CD4-positive, alpha-beta T cell treated with Interleukin-6 at 100 ng/mL for 8 hours (primary cell): ENCODE measurements at places on chromosomes 5 and 9.

GRCh38 chr5:148861088-148861487 is 34.7 kb downstream of the ADRB2 start:
- no peak for DNase-seq

DNA sequence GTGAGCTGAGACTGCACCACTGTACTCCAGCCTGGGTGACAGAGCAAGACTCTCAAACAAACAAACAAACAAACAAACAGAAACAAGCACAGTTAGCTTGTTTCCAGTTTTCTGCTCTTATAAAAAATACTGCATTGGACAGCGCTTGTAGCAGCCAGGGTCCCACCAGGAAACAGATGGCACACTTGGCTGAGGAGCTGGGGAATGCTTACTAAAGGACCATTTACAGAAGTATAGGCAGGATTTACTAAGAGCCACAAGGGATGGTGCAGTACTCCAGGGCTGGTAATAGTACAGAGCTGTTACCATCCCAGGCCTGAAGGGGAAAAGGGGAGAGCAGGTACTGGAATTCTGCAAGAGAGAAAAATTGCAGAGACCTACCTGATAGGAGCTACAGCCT is 5.2 kb upstream of the ANKS6 start:
- DNase-seq = no peak

DNA sequence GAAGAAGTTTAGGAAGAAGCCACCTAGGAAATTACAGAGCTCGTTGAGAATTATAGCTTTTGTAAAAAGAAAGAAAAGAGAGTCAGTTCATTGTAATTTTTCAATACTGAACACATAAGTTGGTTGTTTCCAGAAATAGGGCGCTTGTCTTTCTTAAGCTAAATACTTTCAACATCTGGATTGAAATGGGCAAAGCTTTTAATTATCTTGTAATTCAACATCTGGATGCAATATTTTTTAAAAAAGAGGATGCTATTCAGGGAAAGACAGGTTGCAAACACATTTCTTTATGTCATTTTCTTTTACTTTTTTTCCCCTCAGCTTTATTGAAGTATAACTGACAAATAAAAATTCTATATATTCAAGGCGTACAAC is 100.7 kb upstream of the TRPC7 start:
- DNase-seq = no peak

- DNase-seq = no peak
These were observed 71.0 kb downstream of the FANCC start for GRCh38 chr9:95246547-95246946.

GRCh38 chr5:114412510-114413171 is 50.8 kb downstream of the KCNN2 start:
- no peak for DNase-seq

DNA sequence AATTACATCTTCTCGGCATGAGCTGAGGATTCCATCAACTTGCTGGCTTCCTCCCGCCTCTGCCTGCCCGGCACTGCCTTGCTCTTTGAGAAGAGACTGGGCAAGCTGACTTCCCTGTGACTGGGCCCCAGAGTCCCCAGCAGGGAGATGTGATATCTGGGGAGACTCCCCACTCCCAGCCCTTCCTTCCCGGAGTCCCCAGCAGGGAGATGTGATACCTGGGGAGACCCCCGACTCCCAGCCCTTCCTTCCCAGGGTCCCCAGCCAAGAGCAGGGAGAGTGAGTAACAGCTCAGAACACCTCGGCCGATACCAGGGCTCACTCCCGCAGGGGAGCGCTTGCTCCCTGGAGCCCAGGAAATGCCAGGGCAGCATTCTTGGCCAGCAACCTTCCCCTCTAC is 90.1 kb upstream of the NEURL1B start:
- DNase-seq = no peak

DNA sequence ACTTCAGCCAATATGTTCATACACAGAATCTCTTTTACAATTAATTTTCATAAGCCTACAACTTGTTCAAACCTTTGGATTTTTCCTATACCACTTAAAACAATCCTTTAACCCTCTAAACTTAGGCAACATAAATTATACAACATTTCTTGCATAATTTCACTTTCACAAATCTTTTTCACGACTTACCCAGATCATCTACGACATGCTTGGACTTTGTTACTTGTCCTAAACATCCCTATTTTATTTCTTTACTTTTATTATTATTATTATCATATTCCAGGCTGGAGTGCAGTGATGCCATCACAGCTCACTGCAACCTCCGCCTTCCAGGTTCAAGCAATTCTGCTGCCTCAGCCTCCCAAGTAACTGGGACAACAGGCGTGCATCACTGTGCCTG is 68.0 kb downstream of the CACNA1B start:
- no peak for DNase-seq

DNA sequence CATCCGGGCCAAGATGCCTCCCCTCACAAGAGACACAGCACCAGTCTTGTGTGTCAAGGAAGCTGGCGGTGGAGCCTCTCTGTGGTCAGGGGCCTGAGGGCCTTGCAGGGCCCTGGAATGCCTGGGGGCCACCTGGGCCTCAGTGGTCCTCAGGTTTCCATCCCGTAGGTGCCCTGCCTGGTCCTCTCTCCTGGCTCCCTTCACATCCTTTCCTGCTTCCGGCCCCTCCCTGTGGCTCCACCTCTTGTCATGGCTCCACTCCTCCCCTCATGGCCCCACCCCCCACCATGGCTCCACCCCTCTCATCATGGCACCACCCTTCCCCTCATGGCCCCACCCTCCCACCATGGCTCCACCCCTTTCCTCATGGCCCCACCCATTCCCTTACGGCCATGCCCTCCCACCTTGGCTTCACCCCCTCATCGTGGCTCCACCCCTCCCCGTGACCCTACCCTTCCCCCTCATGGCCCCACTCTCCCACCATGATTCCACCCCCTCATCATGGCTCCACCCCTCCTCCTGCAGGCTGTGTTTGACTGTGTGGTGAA is 175.8 kb downstream of the CACNA1B start:
- DNase-seq = no peak

DNA sequence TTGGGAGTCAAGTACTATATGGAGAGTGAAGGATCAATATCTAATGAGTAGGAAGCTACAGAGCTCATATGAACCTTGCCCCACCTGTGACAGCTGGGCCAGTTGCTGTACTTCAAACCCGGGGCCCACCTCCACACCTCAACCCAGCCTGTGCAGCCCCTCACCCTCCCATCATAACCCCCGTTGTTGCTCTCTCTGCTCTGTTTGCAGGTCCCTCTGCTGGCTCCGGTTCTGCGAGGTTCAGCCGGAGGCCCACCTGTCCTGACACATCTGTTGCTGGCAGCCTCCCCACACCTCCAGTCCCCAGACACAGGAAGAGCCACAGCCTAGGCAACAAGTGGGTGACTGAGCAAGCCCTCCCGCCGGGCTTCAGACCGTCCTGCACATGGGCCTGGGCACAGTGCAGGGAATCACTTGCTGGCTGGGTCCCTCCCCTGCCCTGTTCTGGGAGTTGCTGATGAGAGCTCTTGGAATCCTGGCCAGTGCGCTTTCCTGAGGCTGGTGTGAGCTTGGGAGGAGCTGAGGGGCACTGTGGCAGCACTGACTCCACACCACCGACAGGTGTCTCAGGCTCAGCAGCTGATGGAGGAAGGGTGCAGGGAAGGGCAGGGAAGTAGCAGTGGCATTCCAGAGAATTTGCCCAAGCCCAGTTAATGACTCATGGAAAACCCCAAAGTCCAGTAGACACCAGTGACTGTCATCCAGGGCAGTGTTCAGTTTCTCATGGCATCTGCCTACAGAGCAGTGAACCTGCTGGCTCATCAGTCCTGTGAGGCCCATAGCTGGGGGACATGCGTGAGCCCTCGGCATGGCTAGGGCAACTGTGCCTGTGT is 69.5 kb upstream of the GARNL3 start:
- DNase-seq = no peak

GRCh38 chr9:91810286-91810905 is 139.6 kb downstream of the ROR2 start:
- DNase-seq = no peak

- DNase-seq = no peak
These were observed 160.7 kb upstream of the PITX1 start for GRCh38 chr5:135194573-135195269.

DNA sequence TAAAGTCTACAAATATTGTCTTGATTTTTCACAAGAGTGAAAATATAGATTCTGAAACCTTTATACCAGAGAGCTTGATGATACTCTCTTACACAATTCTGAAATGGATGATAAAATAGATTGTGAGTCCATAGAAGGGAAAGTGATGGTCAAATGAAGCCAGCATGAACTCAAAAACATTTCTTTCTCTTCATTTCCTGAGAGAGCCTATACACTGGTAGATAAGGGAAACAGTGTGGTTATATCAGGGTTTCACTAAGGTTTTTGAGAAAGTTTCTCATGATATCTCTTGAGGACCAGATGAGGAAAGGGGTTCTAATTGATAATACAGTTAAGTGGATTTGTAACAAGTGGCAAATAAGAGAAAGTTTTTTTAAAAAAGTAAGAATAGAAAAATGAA is 254.1 kb downstream of the PJA2 start:
- DNase-seq = no peak

DNA sequence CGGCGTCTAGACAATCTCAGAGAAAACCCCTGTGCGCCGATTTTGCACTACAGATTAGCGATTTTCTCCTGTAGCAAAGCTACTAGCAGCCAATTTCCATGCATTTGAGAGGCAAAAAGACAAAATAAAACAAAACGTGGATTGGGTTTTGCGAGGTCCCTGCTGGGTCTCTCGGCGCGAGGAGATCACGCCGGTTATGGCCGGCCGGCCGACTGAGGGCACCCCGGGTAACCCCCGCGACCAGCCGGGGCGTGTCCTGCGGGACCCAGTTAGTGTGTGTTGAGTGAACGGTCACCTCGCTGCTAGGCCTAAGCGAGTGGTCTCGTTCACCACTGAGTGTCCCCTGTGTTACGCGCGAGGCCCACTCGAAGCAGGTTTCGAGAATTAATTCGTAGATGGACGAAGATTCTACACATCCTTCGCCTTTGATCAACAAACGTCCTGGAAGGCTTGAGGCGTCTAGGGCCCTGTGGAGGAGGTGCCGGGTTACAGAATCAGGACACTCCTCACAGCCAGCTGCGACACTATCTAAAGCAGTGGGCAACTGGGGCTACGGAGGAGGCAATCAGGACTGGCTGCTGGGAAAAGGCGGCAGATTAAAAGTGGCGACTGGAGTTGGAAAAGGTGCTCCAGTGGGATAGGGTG is 764 bp upstream of the VDAC1 start:
- DNase-seq = no peak

DNA sequence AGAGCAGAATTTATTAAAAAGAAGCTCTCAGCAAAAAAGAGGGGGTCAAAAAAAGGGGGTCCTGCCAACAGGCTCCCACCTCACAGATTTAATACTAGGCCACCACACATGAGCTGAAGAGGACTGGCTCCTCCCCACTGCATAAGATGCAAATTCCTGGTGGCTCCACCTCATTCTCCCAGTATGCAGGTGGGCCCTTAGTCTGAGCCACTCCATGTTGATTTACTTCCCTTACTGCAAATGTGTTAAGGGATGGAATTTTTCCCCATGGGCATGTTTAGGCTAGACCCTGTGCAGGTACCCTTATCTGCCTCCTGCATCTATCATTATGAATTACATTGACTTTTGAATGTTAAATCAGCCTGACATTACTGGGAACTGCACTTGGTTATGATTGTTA is 82.9 kb downstream of the ISOC1 start:
- DNase-seq = no peak

DNA sequence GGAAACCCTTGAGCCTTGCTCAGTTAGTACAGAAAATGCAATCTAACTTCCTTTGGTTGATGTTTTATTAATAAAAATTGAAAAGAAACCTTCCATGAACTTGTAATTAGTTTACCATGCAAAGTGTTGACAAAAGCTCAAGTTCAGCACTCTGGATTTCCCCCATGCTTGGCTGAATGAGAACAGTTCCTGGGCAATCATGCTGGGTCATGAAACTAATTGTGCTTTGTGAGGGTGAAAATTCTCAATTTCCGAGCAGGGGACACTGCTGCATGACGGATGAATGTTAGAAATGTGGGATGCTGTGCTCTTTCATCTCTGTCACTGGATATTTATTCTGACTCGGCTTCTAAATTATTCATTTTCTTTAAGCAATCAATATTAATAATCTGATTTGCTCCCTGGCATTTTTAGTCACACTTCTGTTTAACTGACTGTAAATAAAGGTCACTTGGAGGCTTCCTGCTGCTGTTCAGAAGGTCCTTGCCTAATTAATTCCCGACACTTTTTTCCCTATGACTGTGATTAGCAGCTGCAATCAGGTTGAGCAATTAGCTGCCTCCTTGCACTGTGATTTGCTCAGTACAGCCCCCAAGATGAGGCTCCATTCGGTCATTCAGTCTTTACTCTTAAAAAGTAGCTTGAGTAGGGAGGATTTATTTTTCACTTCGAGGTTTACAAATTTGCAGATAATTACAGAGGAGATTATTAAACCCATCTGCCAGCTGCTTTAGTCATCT is 678.1 kb upstream of the ZNF608 start:
- DNase-seq = no peak

DNA sequence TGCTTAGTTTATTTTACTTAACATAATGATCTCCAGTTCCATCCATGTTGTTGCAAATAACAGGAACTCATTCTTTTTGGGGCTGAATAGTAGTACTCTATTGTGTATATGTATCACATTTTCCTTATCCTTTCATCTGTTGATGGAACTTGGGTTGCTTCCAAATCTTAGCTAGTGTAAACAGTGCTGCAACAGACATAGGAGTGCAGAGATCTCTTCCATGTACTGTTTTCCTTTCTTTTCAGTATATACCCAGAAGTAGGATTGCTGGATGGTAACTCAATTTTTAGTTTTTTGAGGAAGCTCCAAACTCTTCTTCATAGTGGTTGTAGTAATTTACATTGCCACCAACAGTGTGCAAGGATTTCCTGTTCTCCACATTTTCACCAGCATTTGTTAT is 138.8 kb upstream of the POC5 start:
- DNase-seq = no peak

GRCh38 chr5:122085041-122085440 is 7.0 kb upstream of the LOX start:
- DNase-seq = no peak

GRCh38 chr9:130124085-130124860 is 47.9 kb upstream of the NCS1 start:
- DNase-seq = no peak

DNA sequence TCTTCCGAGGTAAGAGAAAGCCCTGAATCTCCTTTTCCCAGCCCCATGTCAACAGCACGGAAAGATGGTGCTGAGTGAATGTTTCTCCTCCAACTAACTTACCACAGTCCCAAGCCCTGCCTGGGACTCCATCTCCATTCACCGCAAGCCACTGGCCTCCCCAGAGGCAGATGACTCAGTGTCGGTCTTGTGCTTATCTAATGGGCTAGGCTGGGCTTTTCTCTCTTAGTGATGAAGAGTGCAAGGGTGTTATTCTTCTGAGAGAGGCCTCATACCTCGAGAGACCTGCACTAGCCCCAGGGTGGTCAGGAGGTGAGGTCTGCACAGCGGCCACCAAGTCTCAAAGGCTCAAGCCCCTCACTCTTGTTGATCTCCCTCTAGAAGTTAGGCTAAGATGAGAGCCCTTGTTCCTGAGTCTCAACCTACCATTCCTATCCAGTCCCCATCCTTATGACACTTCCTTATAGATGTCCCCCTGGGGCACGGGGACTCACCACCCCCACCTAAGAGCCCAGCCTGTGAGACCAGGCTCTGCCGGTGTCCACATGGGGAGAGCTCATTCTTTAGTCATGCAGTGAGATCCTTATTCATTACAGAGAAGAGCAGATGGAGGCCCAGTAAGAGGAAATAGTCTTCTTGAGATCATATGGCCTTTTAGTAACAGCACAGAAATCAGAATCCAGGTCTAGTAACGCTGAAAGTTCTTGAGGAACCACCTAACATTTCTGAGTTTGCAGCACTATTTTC is 127.0 kb downstream of the SAXO1 start:
- DNase-seq = no peak

- no peak for DNase-seq
These were observed 291.6 kb downstream of the TLE1 start for GRCh38 chr9:81397481-81398381.
